ENCODE measurements at places on chromosomes 7 and 10. TPM values are rescaled to one million over a fixed set of nuclear protein-coding genes. Genes with fewer than 3 reads are reported as not detected.

The ITPRID1 gene
- total RNA-seq, result 0.92 TPM

The SHTN1 gene
- total RNA-seq, result 6.4 TPM

The SSC4D gene
- 0.41 TPM for total RNA-seq

The SLC26A5 gene
- total RNA-seq, result 0.21 TPM

The PTPN20 gene
- total RNA-seq, result 3.0 TPM

All from tongue (tissue), 3 donors.